ENCODE measurements at places on chromosomes 6 and 20. TPM values are rescaled to one million over a fixed set of nuclear protein-coding genes. Genes with fewer than 3 reads are reported as not detected.

Gene CEP85L
- 49.7 TPM for total RNA-seq

Gene MACROD2
- 1.3 TPM for total RNA-seq

- DNase-seq = no peak
These were observed 437.4 kb upstream of the SULF2 start for GRCh38 chr20:48222595-48223180.

Gene TRIM10
- not detected for total RNA-seq

DNA sequence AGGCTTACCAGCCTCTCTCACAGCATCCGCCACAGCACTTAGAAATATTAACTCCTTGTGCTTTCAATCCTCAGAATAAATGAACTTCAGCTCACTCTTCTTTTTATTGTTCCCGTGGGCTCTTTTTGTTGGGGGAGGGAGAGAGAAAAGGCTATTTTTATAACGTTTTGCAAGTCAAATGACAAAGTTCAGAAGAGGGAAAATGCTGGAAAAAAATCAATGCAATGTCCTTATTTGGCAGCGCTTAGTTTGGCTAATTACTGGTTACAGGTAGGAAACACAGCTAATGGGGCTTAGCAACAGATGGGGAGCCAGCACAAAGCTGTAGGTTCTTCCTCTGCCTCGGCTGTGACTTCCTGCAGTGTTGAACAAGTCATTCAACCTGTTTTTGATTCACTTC, 1067.0 kb upstream of the MAP3K7 start:
- DNase-seq = no peak

GRCh38 chr6:45741437-45742171, 274.1 kb downstream of the CLIC5 start:
- DNase-seq = no peak

DNA sequence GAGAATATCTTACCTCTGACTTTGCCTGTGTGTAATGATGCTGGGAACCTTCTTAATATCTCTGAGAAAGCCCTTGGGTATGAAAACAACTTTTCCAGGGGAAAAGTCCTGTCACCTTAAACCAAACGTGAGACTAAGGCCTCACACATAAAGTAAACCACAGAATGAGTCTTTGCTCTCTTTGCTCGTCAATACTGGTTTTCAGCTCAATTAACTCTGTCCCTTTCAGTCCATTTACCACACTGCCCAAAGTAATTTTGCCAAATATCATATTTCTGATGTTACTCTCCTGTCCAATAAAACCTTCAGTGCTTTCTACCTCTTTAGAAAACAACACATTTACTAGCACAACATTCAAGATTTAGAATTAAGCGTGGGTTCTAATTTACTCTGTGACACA, 100.5 kb upstream of the HMGCLL1 start:
- no peak for DNase-seq

DNA sequence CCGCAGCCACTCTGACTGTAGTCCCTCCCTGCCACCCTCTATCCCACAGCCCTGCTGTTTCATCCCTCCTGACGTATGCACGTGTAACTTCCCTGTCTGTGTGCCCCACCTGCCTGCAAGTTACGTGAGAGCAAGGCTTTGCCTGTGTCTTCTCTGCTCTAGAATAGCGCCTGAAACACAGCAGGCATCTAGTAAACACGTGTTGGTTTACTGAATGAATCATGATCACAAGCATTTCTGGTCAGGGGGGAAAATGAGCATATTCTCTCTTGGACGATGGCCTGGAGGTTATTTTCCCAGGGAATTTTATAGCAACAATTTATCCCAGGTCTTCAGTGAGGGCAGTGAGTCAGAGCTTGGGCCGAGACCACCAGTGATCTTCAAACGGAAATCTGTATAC, 38.3 kb downstream of the PSMG4 start:
- no peak for DNase-seq

DNA sequence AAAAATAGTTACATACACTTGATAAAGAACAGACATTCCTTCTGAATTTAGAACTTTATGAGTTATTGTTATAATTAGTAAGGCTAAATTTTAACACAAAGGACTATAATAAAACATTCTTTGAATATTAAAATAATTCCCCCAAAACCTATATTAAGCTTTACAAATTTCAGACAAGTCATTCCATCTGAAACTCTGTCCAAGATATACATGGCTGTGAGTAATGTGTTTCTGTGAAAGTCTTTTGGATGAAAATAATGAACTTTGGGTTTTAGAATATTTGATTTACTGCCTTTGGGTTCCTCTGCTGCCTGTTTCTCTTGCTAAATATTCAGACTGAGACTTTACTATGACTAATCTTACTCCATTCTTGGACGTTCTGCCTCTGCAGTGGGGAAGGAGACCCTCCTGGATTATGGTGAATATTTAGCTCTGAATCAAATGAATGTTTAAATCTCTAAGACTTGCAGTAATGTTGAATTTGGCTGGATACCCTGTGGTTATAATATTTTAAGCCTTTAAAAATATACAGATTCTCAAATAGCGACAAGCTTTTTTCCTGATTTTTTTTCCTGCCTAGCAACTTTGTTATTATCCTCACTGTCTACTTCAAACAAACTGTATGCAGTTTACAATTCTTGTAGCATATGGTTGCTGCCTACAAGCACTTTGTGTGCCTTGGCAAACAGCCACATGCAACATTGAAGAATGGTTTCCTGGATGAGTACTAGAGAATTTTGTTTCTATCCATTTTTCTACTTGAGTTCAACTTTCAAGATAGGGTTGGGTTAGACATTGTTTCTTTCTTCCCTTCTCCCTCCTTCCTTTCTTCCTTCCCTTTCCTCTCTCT, 51.4 kb downstream of the TXLNB start:
- DNase-seq = no peak

DNA sequence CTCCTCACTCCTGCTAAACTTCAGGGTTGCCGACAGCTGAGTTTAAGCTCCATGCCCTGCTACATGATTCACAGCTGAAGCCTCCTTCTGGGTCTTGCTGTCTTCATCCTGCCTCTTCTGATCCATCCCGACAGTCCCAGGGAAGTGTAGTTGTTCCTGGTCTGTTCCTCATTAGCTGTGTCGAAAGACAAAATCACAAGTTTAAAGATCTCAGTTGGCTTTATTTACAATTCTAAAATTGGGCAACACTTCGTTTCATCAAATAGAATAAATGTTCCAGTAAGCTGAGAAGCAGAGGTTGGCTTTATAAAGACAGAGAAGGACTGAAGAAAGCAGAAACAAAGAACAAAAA, 4.1 kb upstream of the SLC2A10 start:
- no peak for DNase-seq

DNA sequence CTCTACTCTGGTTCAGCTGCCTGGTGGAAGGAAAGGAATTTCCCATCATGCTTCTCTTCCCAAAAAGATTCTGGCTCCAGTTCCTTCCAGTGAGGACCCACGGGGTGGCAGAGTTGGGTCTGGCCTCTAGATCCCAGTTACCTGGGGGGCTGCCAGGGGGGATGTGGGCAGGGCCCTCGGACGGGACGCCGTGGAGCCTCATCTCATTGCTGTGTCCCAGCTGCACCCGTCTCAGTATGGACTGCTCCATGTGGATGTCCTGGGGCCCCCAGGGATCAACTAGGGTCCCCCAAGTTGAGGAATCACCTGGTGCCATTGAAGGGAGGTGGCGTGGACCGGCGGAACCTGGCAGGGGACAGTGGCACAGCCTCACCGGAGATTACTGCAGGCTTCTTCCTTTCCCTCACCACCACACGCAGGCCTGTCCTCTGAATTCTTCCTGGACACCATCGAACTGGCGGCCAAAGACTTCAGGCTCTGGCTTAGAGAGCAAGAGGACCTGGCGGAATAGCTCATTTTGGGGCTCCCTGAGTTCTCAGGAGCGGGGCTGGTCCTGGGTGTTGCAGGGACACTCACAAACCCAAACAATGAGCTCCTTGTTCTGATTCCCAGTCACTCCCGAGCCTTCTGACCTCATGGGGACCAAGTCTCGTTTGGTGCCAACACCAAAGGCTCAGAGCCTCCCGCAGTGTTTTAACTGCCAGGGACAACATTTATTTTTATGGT, 8.5 kb downstream of the ZBP1 start:
- DNase-seq = no peak

GRCh38 chr6:79544939-79545450, 7.8 kb upstream of the LCA5 start:
- DNase-seq = no peak

DNA sequence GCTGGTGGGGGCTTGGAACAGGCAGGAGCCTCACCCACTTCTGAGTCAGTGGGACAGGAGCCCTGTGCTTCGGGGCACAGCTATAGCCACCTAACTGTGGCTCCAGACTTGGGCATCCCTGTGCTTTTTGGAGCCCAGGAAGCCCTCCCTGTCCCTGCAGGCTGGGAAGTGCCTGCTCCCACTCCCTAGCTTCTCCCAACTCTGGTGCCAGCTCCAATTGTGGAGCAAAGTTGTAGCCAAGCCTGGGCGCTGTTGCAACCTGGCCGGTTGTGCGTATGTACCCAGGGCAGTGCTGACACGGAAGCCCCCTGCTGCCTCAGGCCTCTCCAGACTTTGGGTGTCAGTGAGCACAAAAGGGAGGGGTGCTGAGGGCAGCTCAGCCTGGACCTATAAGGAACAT, 601.7 kb upstream of the GJE1 start:
- no peak for DNase-seq

DNA sequence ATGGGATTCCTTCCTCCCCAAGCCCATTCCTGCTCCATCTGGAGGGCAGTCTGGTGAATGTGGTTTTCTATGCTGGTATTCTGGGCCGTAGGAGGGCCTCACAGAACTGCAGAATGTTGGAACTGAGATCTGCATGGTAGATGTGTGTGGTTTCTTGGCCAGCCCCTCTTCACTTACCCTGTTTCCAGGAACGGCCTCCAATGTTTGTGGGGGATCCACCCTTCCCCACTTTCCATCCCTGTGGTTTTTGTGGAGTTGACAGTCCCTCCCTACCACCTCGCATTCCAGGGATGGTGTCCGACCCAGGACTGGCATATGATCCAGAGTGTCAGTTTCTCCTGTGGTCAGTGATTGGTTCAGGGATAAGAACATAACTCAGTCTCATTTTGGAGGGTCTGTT, 26.7 kb upstream of the TMEM14A start:
- no peak for DNase-seq

Gene PXT1
- 0.44 TPM for total RNA-seq

DNA sequence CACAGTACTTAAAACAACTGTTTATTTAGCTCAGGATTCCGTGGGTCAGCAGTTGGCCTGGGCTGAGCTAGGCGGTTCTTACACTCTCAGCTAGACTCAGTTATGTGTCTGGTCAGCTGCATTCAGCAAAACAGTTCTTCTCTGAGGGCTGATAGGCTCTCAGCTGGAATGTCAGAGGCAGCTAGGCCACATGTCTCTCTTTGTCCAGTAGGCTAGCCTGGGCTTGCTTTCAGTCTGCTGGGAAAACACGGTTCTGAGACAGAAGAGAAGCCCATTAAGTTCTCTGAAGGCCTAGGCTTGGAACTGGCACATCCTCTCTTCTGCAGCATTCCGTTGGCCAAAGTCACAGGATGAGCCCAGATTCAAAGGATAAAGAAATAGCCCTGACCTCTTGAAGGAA, 65.6 kb downstream of the TULP4 start:
- no peak for DNase-seq

DNA sequence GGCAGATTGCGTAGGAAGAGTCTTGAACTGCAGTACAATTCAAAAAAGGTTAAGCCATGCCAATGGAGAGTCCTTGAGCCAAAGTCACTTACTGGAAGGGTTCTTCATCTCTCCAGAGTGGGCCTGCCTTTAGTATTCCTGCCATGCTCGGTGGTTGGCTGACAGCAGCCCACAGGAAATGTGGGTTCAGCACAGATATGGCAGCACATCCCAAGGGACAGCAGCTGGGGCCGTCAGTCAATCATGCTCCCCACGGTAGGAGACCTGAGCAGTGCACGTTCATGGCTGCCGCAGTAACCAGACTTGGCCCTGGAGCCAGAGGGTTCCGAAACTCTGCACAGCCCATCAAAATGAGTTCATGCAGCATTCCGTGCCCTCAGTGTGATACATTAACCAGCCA, 63.6 kb upstream of the SIRPA start:
- DNase-seq = no peak

DNA sequence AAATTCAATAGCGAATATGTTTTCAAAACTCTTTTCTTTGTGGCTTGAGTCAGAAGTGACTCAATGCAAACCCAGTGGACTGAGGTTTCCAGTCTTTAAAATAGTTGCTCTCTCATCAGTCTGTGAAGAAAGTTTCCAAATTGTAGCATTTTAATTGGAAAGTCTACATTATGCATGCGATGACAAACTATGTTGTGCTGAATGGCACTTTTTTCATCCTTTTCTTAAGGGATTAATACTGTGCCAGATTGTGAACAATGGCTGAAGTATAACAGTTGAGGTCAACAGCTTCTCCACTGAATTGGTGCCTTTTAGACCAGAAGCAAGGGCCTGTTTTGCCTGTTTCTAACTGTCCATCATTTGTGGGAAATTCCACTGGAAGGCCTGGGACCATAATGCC, 377.1 kb downstream of the BTBD9 start:
- no peak for DNase-seq

DNA sequence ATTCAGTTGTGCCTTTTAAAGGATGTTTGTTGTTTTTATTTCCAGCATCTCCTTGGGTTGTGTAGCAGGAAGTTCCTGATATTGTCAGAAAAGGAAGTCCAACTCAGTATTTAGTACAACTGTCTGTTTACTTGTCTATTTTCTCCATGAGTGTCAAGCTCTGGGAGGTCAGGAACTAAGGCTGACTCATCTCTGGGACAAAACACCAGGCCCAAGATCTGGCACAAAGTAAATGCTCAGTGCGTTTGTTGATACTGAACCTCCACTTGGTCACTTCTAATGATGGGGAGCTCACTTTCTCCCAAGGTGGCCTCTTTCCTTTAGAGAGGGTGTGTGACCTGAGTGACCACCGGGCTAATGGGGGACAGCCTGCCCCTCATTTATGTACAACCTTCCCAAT, 12.6 kb upstream of the PIGU start:
- DNase-seq = no peak

- no peak for DNase-seq
These were observed 25.1 kb downstream of the PSMG4 start for GRCh38 chr6:3283641-3284435.

DNA sequence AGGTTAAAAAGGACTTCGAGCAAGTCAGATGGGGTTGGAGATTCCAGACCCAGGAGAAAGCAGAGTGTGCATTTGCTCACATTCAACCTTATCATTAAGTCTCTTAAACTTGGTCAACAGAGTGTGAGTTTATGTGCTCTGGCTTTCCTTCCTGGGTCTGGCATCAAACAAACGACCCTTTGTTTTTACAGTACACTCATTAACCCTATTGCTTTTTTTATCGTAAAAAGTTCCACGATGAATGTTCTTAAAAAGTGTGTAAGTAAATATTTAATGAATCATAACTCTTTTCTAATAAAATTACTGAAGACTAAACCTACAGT, 2.5 kb downstream of the FYN start:
- no peak for DNase-seq

DNA sequence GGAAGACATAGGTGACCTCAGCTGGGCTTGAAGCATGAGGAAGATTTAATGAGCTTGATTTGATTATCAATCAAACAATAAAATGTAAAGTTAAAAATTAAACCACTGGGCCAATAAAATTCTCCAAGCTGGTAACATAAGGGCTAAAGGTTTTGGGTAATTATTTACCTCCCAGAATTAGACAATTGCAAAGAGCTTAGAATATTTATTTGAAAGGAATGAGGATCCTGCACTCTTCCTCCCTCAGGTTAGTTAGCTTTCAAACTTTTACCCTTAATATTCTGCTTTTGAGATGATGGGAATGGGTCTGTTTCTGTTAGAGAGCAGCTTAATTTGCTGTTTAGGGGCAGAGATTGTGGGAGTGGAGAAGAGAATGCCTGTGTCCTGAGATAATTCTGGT, at the start of gene SLC17A4:
Gene SLC17A4 (plus strand): TSS at position 208 of the 400 bp plus-strand sequence. CDS start 7,221 bp downstream, outside the sequence.
- DNase-seq = no peak
